HEK293T (cell line): ENCODE measurements at places on chromosomes 11 and 22.

DNA sequence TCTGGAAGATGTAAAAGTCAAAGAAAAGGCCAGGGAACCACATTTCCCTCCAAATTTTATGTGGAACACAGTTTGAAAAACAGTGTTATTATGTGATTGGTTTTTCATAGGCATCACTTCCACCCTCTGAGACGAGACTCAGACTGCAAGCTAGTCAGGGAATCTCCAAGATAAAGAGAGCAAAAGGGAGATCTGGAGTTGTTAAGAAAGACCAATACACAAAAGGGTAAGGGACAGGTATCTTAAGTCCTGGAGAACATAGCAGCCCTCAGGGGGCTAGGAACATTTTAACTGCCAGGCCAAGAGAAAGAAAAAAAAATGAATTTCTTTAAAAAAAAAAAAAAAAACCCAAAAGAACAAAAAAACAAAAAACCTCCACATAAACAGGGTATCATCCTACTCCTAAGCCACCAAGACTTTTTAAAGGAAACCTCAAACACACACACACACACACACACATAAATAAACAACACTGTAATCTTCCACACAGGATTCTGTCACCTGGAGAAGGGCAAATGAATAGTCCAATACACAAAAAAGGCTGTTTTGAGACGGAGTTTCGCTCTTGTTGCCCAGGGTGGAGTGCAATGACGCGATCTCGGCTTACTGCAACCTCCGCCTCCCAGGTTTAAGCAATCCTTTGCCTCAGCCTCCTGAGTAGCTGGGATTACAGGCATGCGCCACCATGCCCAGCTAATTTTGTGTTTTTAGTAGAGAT lies 44.5 kb downstream of the CELF1 start:
- no peak for DNase-seq

- DNase-seq = no peak
Observed at GRCh38 chr11:128481135-128481534, 106.2 kb downstream of the ETS1 start.

- no peak for DNase-seq
Observed at GRCh38 chr22:29207562-29208501, 2.1 kb downstream of the EMID1 start.

GRCh38 chr11:11430431-11430830 lies 77.4 kb upstream of the CSNK2A3 start:
- no peak for DNase-seq

- DNase-seq = no peak
Observed at GRCh38 chr11:65305501-65306268, 9.0 kb upstream of the CDC42EP2 start.

GRCh38 chr11:13288375-13289029 lies 10.9 kb downstream of the BMAL1 start:
- no peak for DNase-seq

DNA sequence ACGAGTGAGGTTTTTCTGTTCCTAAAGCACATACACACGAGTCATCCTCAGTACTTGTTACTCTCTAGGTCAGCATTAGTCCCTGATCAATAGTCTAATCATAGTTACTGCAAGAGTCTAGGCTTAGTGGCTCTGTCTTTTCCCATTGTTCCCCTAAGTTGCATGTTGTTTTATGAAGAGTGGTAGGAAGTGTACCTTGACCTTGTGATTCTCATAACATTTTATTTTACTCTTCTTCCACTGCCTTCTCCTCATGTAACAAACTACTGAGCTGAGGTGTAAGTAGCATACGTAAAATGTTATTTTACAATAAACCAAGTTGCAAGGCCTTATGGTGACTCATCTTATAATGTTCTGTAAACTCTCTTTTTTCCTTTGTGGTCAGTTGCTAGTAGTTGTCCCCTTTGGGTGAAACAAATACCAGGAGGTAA lies 15.0 kb downstream of the METTL15 start:
- no peak for DNase-seq

- no peak for DNase-seq
Observed at GRCh38 chr22:44870021-44870420, 117.6 kb downstream of the ARHGAP8 start.

DNA sequence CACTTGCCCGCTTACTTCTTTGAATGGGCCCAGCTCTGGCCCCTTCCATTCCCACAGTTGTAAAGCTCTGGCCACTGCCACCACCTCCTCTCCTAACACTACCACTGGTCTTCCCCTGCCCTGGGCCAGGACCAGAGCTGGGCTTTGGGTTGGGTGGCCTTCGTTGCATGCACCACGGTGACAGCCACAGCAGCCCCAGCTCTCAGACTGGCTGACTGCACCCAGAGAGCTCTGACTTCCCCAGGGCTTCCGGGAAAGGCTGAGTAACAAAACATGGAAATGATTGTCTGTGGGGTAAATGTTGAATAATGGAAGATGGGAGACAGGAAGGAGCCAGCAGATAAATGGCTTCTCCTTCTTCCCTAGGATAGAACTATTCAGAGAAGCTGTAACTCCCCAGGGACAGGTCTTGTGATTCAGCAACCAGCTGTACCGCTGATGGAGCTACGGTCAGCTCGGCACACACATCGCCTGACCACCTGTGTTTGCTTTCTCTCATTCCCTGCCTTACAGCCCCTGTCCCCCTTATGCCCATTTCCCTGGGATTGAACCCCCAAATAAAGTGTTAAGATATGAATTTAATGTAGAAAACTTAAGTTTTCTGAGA lies 27.6 kb downstream of the SCN4B start:
- DNase-seq = no peak

DNA sequence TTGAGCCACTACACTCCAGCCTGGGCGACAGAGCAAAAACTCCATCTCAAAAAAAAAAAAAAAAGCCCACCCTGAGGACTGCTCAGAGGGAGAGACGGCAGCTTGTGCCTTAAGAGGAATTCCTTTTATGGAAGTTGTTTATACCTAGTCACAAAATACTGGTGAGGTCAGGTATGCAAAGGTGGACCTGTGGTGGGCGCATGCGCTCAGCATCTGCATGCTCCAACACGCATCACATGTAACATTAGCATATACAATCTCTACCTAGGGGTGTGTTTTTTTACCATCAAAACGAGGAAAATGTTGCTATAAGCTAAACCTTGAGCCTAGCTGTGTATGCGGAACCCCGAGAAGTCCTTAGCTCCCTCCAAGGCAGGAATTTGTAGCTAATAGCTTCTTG lies 6.8 kb upstream of the SART1 start:
- no peak for DNase-seq

- DNase-seq = no peak
Observed at GRCh38 chr11:8164746-8165145, 4.1 kb downstream of the RIC3 start.

DNA sequence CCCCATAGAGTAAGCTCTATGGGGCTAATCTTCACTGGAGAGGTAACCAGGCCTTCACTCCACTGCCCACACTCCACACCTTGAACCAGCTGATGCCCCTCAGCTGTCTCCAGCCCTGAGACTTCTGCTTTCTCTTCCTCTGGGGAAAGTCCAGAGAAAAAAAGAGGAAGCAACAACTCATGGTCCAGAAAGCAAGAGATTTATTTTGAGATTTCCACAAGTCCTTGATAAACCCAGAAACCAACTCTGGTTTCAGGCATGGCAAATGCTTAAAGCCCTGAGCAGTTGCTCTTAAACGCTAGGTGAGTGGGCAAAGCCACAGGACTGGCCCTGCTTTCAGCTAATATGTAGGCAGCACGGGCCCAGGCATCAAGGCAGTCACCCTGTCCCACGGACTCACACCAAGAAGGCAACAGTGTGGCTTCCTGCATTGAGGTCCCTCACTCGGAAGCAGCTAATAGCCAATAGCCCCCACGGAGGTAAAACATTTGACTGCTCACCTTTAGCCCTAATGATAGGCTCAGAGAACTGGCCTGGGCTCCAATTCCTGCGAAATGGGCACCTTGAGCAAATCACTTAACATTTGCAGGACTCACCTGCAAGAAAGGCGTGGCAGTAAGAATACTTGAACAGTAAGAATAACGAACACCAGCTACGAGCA lies 4.3 kb downstream of the CYB561A3 start:
- DNase-seq = no peak

DNA sequence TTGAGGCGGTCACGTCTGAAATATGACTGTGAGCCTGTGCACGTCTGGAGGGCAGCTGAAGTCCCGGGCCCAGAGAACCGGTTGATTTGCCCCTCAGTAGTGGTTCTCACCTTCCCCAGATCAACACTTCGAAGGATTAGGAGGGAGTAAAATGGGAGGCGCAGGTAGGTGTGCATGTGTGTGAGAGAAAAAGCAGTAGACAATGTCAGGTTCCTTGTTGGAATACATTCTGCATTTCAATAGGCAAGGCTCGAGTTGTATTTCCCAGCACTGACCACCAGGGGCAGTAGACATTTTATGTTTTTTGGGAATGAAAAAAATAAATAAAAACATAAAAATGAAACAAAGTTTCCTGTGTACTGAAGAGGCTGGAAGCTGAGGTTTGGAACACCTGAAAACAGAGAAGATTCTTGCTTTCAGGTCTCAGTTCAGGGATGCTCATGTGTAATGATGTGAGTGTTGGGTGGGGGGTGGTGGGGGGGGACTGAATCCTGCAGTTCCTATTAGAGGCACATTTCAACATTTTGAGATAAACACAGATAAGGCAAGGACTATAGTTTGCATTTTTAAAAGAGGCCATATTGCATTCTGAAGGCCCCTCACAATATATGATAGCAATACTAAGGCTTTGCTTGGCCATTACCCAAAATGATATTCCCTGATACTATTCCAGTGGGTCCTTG lies 333.9 kb downstream of the CADM1 start:
- DNase-seq = peak; percentile 49

DNA sequence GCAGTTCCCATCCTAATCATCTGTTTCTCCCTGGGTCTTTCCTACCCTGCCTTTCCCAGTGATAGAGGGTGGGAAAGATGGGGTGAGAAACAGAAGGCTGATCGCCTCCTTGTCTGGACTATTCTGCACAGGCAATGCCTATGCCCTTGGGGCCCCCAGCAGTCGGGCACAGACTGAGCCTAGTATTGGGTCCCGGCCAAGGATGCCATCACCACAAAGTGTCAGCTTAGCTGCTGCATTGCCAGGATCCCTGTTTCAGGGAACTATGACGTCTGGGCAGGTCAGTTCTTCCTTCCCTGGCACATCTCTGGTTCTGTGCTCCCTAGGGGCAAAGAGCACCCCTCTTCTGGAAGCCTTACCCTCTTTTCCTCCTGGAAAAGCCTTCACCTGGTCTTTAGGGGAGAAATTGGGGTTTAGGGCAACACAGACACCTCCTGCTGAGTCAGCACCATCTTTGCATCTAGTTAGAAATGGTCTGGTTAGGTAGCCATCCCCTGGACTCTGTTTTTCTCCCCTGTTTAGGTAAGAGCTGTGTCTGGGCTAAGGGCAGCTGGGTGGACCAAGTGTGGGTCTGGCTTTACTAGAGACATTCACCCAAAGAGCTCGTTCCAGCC lies 2.1 kb downstream of the ADAMTS8 start:
- DNase-seq = no peak

GRCh38 chr22:36901411-36902142 lies 11.9 kb upstream of the CSF2RB start:
- DNase-seq = no peak

- no peak for DNase-seq
Observed at GRCh38 chr11:113363996-113364641, 23.5 kb upstream of the ANKK1 start.

GRCh38 chr11:10051868-10052586 lies 242.0 kb downstream of the SBF2 start:
- DNase-seq = no peak

DNA sequence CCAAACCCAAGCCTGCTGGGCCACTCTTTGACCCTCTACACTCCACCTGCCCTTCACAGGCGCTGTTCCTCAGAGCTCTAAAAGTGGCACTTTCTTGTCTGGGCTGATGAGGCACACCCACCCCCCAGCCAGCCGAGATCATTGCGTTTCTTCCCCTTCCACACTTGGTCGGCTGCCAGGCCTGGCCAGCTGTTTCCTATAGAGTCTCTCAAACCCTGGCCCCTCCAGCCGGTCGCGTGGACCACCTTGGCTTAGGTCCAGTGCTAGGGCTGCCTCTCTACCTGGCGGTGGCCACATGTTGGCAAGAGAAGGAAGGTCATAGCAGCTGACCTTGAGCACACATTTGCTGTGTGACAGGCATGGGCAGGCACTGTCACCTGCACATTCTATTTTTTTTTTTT lies 60.6 kb downstream of the PPP6R2 start:
- DNase-seq = no peak

DNA sequence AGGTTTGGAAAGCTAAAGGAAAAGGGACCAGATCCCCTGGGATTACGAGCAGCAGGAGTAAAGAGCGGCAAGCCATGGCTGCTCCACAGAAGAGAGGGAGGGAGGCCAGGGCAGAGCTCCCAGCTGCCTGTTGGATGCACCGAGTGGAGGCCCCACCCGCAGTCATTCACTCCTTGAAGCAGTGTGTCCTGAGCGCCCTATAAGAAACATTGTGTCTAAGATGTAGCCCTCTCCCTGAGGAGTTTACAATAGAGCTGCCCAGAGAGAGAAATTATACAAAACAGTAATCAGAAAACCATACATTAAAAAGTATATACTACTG lies 54.7 kb upstream of the CSNK2A3 start:
- DNase-seq = no peak

- DNase-seq = no peak
Observed at GRCh38 chr11:8372641-8373381, 109.1 kb upstream of the LMO1 start.

DNA sequence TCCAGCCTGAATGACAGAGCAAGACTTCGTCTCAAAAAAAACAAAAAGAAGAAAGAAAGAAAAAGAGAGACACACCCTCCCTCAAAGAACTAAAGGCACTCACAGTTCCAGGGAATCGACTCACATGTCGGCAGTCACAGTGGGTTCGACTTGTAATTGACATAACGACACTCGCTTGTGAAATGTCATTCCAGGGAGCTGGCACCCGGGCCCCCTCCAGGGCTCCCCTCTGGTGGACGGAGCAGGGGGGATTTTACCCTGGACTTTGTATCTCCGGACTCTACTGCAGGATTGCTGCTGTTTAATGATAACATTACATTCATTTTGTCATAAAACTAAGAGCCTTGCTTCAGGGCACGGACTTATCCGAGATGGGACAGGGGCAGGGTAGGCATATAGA lies 18.2 kb downstream of the NFAM1 start:
- no peak for DNase-seq

DNA sequence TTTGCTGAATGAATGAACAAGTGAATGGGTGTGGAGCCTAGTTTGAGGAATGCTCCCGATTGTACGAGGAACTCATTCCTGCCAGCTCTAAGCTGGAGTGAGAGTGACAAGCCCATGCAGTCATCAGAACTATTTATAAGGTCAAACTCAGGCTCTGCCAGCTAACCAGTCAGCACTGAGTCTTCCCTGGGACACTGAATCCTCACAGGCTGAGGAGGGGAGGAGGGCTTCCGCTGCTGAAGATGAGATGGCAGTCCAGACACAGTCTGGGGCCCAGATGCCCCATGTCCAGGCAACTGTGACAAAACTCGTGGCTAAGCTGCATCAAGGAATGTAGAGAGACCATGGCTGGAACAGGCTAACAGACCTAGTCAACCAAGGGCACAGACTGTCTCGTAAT lies 4.0 kb downstream of the LRP4 start:
- no peak for DNase-seq

- DNase-seq = no peak
Observed at GRCh38 chr11:2367266-2368160, 9.6 kb upstream of the CD81 start.

- no peak for DNase-seq
Observed at GRCh38 chr11:114027391-114027790, 32.1 kb upstream of the ZBTB16 start.
